CD8-positive, alpha-beta memory T cell (primary cell): ENCODE measurements at places on chromosomes 16 and 17. TPM values are rescaled to one million over a fixed set of nuclear protein-coding genes. Genes with fewer than 3 reads are reported as not detected.

Gene INTS2
- total RNA-seq = 26.4 TPM

Gene KRT33A
- not detected for total RNA-seq

Gene KRTAP4-1
- total RNA-seq = not detected

Gene CD300A
- total RNA-seq = 3.1 TPM
